Activated CD4-positive, alpha-beta T cell treated with anti-CD3 and anti-CD28 coated beads for 1 hour (primary cell): ENCODE measurements at places on chromosomes 12 and 14.

- no peak for DNase-seq
Measured at GRCh38 chr14:86243158-86243557, 713.2 kb downstream of the FLRT2 start.

GRCh38 chr14:88208858-88209257, 114.2 kb downstream of the KCNK10 start:
- DNase-seq = no peak

DNA sequence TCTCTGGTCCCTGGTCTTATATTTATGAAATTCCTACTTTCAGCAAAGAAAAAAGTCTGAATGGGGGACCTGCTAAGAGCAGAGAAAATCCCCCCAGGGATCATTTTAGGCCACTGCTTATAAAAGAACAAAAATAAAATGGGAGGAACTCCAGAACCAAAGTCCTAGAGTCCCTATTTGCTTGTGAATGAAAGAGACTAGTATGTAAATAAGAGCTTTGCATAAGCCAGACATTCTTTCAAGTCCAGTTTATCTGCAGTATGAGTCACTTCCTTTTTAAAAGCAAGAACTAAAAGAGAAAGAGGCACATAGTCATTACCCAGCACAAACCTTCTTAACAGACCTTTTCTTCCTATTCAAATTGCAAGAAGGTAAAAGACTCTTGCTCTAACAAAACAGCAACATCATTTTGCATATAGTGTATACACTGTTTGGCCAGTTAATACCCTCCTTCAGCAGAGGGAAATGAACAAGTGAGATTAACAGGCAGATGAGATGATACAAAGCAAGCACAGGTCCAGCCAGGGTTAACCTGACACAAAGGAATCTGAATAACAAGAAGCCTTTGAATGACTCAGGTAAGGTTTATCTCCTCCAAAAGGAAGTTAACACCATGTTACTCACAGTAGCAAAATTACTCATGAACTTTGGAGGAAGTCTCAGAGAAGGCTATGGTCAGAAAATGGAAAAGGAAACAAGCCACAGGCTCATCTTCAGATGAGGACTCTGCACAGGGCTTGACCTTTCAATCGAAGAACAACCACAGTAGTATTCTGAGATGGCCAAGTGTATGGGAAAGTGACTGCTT, 87.3 kb downstream of the PHLDA1 start:
- no peak for DNase-seq

DNA sequence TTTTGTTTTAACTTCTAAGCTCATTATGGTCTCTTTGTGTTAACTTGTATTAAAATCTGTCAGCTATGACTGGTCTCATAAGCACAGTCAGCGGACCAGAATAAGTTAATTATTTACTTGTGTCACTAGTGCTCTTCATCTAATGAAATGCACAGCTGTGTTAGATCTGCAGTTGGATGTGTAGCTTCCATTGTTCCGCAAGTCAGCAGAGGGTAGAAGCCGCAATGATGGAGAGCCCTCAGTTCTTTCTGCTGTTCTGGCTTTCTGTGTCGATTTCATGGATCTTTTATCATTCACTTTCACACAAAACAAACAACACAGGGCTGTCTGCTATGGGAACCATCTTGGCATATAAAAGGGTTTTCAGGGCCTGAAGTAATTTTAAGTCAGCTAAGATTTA, 89.3 kb upstream of the RFX4 start:
- DNase-seq = no peak
